ELR (cell line): ENCODE measurements at places on chromosomes 12 and 14.

DNA sequence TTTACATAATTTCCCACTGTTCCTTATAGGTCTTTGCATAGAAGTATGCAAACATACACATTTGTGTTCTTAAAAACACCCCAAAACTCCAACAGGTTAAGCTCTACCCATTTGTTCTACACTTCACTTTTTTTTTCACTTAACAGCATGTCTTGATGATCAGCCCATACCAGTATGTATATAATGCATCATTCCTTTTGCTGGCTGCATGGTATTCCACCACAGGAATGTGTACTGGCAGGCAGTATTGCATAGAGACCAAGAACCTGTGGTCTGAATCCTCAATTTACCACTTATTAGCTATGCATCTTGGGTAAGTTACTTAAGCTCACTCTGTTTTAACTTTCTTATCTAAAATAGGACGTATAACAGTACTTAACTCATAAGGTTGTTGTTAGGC lies 65.5 kb downstream of the SAMD4A start:
- no peak for DNase-seq

GRCh38 chr12:124172636-124173035 lies 122.3 kb upstream of the RFLNA start:
- DNase-seq, result peak; percentile 91

DNA sequence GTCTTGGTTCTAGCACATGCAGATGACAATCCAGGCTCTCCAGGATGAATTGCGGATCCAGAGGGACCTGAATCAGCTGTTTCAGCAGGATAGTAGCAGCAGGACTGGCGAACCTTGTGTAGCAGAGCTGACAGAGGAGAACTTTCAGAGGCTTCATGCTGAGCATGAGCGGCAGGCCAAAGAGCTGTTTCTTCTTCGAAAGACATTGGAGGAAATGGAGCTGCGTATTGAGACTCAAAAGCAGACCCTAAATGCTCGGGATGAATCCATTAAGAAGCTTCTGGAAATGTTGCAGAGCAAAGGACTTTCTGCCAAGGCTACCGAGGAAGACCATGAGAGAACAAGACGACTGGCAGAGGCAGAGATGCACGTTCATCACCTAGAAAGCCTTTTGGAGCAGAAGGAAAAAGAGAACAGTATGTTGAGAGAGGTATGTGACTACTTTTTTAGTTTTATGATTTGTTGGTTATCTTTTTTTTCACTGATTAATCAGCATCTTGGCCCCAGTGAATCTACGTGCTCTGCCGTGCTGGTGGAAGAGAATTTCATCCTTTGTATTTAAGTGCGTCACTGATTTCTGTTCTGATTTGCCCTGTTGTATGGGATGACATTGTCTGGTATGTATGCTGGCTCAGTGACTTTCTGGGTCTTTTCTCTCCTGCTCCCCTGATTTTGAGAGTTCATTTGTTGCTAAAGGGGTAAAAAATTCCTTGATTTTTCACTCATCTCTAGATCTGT lies 92.3 kb downstream of the ERC1 start:
- no peak for DNase-seq

- DNase-seq, result no peak
Observed at GRCh38 chr12:25764892-25765291, 193.6 kb upstream of the RASSF8 start.

DNA sequence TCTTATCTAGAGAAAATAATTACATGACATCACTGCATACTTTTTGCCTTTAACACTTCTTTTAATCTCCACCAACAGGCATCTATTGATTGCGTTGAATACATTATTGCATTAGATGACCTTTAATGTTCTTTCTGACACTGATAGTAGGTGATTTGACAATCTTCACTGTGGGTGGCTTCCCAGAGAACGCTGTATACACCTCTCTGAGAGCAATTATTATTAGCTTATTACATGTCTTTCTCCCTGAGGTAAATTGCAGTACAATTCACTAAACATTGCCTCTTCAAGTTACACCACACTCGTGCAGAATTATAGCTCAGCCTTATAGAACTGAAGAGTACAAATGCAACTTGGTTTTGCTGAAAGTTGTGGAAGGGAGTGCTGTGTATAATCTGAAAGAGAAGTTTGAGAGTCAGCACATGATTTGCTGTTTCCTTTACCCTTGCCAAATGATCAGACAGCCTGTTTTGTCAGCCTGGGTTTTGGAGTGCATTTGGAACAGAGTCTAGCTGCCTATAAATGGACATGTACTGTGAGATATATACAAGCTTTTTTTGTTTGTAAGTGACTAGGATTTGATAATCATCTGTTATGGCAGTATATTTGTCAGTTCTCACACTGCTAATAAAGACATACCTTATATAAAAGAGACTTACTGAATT lies 369.2 kb downstream of the CCER1 start:
- DNase-seq, result no peak
